Activated CD4-positive, alpha-beta T cell treated with anti-CD3 and anti-CD28 coated beads, Interleukin-2, amount 50 U/mL, for 48 hours (primary cell): ENCODE measurements at places on chromosomes 7 and 10.

GRCh38 chr10:74771054-74771453 lies 55.3 kb upstream of the KAT6B start:
- DNase-seq, result no peak

DNA sequence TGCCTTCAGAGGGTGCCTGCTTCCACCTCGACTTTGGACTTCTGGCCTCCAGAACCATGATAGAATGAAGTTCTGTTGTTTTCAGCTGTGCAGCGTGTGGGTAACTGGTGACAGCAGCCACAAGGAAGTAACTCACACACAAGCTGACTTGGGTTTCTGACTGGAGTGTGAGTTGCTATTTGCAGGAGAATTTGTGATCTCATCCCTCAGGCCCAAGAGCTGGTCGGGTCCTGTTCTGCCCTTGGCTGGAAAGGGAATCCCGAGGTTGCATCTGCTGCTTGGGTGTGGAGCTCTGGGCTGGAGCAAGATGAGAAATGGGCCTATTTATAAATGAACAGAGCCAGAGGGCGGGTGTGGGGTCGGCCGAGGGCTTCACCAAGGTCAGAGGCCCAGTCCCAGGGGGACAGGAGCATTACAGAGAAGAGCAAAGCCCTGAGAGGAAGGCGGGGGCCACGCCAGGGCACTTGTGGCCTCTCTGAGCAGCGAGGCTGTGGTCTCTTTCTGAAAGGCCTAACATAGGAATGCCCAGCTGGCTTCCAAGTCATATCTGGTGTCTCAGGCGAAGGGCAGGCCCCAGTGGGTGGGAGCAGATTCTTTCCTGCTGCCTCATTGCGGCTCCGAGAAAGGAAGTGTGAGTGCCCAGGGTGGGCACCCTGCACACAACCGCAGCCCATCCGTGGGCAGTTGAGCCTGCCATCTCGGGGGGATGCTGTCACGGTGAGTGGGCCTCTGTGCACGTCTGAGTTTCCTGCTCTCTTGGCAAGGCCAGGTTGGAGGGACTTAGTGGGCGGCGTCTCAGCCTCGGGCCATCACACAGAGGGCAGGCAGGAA lies 26.5 kb upstream of the C10orf71 start:
- no peak for DNase-seq

DNA sequence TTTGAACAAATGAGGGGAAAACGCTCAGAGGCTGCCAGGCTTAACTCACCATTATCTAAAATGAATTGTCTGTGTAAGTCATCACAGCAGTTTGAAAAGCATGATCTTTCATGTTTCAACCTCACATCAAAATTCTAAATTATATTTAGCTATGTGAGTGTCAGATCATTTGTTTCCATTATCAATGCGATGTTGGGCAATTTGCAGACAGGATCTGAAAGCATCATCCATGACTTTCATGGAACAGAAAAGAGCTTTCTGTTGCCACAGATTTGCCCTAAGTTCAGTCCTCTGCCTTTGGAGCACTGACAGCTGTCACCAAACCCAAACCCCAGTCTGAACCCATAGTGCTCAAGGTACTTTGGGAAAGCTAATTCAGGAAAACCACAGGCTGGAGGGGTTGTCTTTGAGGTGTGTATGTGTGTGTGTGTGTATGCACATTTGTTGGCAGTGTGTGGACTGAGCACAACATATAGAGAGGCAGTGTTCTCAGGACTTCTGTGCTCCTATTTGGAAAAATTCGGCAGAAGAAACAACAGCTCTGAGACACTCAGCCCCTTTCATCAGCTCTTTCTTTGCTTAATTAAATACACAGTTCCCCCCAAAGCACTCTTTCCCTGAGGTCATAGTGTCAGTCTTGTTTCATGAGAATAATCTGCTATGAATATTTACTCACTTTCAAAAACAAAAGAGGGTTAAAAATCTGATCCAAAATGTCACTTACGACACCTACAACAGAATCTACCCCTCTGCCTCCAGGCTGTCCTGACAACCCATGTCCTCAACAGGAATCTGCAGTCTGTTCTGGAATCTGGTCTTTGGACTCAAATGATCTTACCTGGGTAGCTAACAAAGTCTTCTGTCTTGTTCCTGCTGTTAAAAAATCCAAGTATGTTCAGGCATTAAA lies 188.5 kb upstream of the KLF14 start:
- no peak for DNase-seq

DNA sequence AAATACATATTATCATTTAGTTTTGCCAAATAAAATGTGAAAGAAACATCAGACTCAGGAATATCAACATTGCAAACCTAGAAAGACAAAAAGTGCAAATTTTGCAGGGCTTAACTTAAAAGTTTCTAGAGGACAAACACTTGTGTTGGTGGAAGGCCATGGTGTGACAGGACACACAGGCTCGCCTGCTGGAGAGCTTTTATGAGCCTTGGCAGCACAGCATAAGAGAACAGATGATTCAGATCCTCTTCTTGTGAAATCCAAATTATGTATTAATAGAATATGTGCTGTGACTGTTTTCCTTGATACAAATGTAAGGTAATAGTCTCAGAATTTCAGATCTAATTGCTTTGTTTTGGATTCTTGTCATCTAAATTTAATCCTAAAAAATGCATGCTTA lies 72.9 kb upstream of the ABCB5 start:
- DNase-seq, result no peak

- no peak for DNase-seq
Measured at GRCh38 chr7:6284461-6285360, 12.3 kb upstream of the CYTH3 start.

GRCh38 chr10:21515361-21516241 lies 9.9 kb downstream of the SKIDA1 start:
- DNase-seq, result no peak

GRCh38 chr7:52030722-52031121 lies 714.1 kb upstream of the COBL start:
- DNase-seq, result no peak

DNA sequence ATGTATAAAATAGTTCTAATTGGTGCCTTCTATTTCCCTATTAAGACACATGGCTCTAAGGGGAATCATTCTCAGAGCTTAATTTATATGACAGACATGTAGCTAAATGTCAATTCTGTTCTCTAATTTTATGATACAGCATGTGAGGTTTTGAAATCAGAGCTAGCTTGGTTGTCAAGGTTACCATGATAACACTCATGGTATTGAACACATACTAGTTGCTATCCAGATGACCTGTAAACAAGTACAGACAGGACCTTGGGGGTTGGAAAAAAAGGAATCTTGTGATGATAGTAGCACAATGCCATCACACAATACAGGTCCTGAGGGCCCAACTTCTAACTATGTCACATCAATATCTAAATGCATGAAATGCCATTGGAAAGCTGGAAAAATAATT lies 49.2 kb downstream of the RHOBTB1 start:
- DNase-seq, result no peak
